NCI-H1048 (cell line): ENCODE measurements at places on chromosomes 6 and 20.

- DNase-seq: no peak
These were observed 179.8 kb downstream of the LINC00237 start for GRCh38 chr20:20926222-20926905.

- no peak for DNase-seq
These were observed 14.7 kb downstream of the NTSR1 start for GRCh38 chr20:62723351-62723750.

DNA sequence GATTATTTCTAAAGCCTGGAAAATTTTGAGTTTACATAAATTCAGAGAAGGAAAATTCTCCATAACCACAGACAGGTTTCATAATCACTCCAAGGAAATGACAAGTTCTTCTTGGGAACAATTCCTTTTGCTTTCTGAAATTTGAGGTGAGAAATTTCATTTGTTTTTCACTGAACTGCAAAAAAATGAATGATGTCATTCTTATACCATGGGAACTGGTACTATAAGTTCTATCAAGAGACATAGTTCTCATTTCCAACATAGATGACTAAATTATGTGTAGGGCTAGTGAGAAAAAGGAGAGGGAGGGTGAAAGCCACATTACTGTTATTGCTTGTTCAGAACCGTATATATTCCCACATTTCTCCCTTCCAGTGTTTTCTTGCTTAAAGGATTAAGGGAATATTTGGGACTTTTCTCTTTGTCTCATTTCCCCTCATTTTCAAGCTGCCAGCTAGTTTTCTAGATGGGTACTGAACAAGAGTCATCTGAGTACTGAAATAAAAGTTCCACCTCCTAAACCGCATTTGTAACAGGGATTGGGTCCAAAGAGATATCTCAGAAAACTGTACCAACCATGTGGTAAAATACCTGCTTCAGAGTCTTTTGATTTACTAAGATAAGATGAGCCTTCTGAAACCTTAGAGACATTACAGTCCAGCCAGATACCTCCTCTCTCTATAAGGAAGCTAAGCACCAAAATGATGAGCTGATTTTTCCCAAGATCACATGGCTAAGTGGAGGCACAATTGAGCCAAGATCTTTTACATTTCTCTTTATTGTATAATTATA is 144.3 kb upstream of the PRDM1 start:
- DNase-seq: no peak

DNA sequence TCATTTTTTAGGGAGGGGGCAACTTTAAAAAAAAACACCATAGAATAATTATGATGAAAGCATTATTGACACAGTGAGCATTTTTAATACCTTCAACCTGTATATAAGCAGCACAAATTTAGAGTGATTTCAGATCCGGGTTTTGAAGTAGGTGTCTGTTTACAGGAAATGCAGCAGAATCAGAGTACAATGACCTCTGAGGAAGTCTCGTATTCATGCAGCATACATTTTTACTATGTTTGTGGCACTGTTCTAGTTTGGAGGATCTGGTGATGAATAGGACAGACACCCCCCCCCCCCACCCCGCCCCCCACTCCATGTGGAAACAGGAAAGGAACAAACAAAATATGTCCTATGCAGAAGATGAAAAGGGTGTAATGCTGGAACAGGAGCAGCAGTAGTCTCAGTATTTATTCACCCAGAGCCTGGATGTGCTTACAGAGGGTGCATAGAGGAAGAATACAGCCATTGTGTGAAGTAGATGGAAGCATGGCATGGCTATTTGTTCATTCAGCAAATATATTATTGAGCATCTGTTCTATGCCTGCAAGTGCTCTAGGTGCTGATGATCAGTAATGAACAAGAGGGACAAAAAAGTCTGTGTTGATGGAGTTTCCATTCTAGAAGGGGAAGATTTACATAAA is 19.7 kb downstream of the VAPB start:
- no peak for DNase-seq

DNA sequence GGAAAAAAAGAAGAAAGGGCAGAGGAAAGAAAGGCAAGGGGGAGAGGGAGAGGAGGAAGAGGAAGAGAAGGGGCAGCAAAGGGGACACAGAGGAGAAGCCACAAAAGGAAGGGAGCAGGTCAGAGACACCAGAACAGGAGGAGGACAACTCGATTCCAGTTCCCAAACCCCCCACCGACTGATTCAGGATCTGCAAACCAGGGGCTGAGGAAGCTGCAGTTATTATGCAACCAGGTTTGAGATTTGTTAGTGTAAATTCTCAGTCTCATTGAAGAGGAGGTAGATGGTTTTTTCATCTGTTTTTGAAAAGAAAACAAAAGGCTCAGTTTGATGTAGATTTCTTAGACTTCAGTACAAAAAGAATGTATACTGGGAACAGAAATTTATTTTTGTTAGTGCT is 202.8 kb downstream of the FOXC1 start:
- DNase-seq: no peak

GRCh38 chr20:8639112-8639778 is 429.6 kb upstream of the PLCB4 start:
- DNase-seq: no peak

DNA sequence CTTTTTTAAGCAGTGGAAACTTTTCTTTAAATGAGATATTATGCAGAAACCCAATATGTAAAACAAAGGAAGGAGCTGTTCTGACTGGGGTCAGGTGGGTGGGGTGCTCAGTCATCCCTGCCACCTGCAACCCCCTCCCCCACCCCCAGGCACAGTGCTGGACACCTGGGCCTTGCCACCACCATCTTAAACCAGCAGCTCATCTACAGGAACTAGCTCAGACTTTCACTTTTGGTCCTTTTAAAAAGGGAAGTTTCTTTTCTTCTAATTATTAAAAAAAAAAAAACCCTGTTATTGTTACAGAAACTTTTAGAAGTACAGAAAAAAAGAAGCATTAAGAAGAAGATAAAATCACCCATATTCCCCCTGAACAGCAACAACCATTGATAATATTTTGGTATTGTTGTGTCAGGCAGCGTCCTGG is 37.1 kb downstream of the PPP1R16B start:
- no peak for DNase-seq

GRCh38 chr20:58518387-58518786 is 3.2 kb upstream of the APCDD1L start:
- DNase-seq: no peak

DNA sequence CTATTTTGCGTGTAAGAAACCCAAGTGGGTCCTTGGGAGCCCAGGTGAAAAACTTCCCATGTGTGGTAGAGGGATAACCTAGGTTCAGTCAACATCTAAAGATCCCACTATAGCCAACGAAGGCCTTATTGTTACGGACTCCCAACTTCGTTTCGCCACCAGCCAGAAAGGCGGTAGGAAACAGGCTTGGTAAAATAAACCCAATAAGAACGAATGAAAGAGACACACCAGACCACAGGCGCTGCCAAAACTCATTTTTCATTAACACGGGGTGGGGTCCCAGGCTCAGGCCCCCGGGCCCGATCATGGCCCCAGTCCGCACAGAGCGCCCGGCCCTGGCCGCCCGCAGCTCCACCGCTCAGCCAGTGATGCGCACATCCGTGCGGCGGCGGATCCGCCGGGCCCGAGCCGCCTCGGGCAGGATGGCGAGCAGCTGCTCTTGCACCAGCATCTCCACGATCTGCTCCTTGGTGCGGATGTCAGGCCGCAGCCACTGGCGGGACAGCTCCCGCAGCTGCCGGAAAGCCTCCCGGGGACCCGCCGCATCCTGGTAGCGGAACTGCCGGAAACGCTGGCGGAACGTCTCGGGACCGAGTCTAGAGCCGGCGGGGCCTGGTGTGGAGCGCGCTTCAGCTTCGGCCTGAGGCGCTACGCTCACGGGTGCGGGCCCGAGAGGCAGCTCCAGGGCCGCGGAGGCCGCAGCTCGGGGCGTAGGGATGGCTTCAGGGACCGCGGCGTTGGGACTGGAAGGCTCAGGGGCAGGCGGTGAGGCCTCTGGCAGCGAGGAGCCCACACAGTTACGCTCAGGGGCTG is 709 bp downstream of the SCAND1 start:
- DNase-seq: no peak

DNA sequence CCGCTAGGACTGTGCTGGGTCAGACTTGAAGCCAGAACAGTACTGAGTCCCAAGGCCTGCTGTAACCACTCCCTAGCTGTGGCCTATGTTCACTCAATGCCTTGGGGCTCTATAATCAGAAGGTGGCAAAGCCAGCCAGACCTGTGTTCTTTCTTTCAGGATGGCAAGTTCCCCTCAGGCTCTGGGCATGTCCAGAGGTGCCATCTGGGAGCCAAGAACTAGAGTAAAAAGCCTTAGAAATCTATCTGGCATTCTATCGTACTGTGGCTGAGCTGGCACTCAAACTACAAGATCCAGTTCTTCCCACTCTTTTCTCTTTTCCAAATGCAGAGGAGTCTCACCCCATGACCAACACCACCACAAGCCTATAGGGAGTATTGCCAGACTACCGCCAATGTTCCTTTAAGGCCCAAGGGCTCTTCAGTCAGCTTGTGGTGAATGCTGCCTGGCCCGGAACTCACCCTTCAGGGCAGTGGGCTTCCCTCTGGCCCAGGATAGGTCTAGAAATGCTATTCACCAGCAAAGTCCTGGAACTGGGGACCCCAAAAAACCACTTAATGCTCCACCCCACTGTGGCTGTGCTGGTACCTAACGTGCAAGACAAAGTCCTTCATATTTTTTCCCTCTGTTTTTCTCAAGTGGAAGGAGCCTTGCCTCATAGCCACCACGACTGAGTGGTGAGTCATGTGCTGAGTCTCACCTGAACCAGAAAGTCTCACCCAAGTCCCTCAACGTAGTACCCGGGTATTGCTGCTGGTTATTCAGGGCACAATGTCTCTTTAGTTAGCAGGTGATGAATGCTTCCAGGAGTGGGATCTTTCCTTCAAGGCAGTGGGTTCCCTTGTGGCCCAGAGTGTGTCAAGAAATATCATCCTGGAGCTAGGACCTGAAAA is 8.6 kb upstream of the SIRPB2 start:
- no peak for DNase-seq

DNA sequence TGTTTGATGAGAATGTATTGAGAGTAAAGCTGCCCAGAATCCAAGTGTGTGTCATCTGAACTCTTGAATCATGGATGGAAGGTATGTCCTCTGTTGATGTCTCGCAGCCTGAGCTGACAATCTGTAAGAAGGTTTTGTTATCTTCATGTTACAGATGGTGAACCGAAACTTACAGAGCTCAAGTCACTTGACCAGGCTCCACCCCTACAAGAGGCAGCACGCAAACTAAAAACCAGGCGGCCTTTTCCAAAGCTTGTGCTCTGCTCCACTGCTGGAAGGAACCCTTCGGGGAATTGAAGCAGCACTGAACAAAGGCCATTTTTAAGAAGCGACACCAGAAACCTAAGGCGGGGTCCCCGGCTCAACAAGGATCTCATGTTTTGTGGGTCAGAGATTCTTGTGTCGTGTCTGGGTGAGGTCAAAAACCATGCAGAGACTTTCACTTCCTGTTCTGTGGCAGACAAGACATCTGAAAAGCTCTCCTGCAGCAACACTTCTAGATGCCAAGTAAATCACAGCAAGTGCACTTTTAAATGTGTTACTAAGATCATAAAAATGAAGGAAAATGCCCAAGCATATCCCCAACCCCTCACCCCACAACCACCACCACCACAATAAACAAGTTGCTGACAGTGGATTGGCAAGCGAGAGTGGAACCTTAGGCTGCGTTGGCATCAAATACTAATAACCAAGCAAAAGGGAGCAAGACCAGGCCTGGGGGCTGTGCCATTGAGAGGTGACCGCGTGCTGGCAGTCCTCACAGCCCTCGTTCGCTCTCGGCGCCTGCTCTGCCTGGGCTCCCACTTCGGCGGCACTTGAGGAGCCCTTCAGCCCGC is 27.3 kb downstream of the NQO2 start:
- DNase-seq: no peak

GRCh38 chr6:18506382-18507017 is 119.3 kb downstream of the RNF144B start:
- DNase-seq: no peak

DNA sequence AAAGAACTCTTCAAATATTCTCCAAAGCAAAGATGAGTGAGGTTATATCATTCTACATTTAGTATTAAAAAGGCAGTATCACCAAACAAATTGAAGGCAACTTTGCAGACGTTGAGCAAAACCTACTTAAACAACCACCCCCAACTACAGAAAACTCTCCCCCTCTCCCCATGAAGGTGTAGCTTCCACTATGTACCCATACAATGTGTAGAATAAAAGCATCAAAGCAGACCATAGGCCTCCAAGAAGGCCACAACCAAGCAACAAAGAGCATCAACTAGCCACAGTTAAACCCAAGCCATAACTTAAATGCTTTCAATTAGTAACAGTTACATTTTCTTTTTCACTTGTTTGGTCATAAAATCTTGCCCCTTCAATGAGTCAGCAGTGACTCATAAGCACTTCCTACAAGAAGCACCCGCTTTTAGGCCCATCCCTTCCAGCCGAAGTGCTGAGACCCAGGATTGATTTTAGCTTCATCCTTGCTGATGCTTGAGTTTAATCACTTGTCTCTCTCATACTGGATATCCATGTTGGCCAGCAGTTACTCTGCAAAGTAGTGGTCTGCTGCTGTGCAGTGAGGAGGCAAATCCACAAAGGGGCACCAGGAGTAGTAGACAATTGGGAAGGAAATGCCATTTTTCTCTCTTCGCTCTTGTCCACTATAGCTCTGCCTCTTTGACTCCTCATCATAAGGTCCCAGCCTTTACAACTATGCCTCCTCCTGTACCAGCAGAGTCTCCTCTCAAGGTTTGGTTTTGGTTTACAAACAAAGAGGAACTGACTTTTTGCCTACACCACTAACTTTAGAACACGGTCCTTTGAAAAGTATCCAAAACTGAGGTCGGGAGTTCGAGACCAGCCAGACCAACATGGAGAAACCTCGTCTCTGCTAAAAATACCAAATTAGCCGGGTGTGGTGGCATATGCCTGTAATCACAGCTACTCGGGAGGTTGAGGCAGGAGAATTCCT is 8.4 kb upstream of the NUP153 start:
- DNase-seq: no peak

- DNase-seq: no peak
These were observed 159.6 kb downstream of the TRIM27 start for GRCh38 chr6:28764014-28764723.
